ENCODE measurements at places on chromosomes 1 and 21.

DNA sequence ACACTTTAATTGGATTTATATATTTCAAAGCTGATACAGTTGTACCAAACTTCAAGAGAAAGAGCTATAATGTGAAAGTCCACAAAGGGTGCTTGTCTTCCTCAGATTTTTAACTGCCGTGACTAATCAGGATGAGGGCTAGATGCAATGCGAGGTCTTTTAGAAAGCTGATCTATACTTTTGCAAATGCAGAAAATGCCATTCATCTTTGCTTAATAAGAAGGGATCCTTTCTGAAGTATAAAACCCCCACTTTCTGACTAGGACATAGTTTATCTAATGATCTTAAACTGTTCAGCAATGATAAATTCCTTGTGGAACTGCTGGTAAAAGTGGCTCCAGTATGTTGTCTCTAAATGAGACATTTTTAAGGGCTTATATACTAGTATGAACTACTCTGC, 102.7 kb upstream of the NGF start:
- no peak for DNase-seq

GRCh38 chr1:44242746-44243145, 29.5 kb downstream of the DMAP1 start:
- DNase-seq = no peak

DNA sequence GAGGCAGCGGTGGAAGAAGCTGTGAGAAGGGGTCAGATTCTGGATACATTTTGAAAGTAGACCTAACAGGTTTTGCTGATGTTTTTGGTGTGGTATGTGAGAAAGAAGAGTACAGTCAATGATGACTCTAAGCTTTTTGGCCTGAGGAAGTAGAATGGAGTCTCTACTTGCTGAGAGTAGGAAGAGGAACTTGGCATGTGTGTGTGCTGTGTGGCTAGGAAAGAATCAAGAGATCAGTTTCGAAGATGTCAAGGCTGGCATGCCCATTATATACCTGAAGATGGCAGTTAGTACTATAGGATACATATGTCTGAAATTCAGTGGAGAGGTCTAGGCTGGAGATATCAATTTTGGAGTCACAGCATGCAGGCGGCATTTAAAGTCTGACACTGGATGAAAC, 64.4 kb downstream of the MAB21L3 start:
- DNase-seq = no peak

DNA sequence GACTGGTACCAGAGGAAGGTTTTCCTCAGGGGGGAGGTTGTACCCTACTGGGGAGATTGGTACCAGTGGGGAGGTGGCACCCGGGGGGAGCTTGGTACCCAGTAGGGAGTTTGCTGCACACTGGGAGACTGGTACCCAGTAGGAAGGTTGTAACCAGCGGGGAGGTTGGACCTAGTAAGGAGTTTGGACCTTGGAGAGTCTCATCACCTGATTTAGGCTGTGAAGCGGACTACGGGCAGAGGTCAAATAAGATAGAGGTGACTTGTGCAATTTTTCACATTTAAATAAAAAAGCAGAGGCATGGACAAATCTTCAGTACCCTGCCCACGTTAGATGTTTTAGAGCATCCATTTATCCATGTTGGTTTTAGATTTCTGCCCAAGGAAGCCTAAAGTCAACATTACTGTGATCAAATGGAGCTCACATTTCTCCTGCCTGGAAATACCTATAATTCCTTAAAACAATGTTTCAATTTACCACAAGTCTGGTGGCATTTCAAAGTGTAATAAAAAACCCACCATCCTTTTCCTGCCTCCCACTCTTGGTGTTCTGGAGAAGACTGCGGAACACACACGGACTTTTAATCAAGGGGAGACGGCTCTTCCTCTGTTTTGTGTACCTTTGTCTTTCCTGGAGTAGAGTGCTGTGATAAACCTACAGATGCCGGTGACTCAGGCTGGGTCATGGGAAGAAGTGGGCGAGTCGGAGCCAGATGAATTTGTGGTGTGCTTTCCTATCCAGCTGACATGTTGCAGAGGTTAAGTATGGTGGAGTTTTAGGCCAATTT, 36.2 kb upstream of the MRPS6 start:
- DNase-seq = no peak

DNA sequence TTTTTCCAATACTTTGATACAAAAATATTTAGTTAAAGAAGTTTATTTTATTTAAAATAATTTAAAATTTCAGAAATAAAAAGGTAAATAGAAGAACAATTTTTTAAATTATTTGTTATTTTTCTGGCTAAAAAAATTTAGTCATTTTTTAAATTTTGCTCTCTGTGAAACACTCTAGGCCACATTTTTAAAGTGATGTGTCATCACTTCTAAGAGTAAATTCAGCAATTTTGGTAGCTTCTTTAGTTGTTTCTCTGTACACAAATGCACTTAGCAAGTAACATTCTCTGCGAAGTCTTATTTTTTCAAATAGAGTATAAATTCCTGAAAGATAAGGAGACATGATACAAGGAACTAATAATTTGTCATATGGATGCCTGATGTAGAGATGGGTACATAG, 760.0 kb upstream of the PRMT6 start:
- DNase-seq = no peak

- no peak for DNase-seq
Observed at GRCh38 chr1:118927427-118928187, 60.5 kb downstream of the TBX15 start.

DNA sequence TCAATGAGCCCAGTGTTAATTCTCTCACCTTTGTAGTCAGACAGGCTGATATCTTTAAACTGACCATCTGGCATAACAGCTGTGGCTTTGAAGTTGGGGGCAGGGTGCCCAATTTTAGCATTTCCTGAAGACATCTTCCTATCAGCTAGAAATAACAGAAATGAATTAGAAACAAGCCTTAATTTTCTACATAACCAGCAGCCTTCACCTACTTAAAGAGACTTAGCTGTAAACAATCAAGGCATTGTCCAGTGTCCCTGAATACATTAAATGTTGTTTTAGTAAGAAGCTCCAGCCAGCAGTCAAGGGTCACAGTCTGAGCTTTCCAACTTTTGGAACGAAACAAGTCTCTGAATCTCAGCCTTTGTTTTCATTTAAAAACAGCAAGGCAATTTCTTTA, 2.8 kb downstream of the PRDX1 start:
- DNase-seq = no peak

- DNase-seq = no peak
Observed at GRCh38 chr21:32046191-32046590, 173.4 kb downstream of the HUNK start.

DNA sequence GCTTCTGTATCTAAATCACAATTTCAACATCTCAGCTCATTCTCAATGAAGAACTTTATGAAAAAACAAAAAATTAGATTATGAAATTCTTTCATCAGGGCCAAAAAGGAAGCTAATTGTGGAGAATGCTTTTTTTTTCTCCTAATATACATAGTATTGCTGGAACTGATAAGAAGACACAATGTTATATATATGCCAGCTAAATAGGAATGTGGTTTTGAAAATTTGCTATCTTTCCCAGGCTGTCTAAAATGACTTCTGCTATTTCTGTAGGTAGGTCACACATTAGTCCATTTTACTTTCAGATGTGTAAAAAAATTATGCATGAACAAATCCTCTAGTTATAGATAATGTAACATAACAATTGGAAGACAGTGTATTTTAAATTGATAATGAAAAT, 732.9 kb downstream of the RWDD3 start:
- DNase-seq = no peak

DNA sequence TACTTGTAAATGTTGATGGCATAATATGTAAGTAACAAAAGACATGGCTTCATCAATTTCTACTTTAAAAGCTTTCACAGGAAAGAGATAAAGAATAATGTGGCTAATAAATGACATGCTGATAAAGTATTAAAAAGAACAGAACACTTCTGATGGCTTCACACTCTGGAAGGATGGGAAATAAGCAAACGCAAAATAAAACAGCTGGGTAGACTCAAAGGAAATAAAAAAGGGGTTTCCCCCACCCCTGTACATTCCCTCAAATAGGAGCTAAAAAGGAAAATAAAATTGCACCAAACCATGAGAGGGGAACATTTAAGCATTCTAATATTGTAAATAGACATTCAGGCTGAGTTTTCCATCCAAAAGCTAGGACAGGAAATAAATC, 27.0 kb upstream of the DYRK1A start:
- DNase-seq = no peak

- no peak for DNase-seq
Observed at GRCh38 chr1:202311875-202312635, 29.7 kb downstream of the UBE2T start.

DNA sequence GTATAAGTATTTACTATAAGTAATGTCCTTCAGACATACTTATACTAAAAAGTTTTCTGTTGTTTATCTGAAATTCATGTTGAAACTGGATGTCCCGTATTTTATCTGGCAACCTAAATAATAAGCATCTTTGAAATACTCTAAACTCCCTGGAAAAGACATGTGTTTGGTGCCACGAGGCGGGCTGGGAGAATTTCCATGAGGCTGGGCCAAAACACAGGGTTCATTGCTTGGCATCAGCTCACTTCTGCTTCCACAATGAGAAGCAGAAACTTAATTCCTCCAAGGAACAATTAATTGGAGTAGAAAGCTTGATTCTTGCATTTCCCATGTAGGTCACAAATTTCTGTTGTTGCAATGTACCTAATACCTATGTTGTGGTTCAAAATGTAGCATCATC, 110.2 kb downstream of the PSMG1 start:
- DNase-seq = no peak

GRCh38 chr1:84146411-84147032, 2.5 kb downstream of the PRKACB start:
- no peak for DNase-seq

DNA sequence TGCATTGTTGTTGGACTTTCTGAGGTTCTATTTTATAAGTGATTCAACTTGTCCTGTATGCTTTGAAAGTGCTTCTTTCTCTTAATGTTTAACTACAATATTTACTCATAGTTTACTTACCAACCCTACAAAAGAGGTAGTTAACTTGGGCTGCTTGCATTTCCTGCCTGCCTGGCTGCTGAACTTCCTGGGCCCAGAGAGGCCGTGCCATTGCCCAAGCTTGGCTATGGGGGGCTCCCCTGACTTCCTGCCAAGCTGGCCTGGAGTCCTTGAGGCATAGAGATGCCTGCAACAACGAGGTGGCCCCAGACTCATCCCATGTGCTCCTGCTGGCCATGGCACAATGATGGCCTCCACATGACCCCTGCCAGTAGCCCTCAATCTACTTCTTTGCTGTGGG, 361.6 kb upstream of the PLD5 start:
- no peak for DNase-seq

GRCh38 chr1:156866249-156866909, 5.7 kb downstream of the NTRK1 start:
- no peak for DNase-seq

Data from chondrocyte (in vitro differentiated cells).